ENCODE measurements at places on chromosomes 7 and 10.

GRCh38 chr10:91200314-91201212 lies 19.9 kb upstream of the PCGF5 start:
- DNase-seq: no peak

- DNase-seq: no peak
Observed at GRCh38 chr7:133359449-133359848, 106.6 kb downstream of the EXOC4 start.

GRCh38 chr7:154856733-154857132 lies 146.2 kb downstream of the PAXIP1 start:
- DNase-seq: no peak

DNA sequence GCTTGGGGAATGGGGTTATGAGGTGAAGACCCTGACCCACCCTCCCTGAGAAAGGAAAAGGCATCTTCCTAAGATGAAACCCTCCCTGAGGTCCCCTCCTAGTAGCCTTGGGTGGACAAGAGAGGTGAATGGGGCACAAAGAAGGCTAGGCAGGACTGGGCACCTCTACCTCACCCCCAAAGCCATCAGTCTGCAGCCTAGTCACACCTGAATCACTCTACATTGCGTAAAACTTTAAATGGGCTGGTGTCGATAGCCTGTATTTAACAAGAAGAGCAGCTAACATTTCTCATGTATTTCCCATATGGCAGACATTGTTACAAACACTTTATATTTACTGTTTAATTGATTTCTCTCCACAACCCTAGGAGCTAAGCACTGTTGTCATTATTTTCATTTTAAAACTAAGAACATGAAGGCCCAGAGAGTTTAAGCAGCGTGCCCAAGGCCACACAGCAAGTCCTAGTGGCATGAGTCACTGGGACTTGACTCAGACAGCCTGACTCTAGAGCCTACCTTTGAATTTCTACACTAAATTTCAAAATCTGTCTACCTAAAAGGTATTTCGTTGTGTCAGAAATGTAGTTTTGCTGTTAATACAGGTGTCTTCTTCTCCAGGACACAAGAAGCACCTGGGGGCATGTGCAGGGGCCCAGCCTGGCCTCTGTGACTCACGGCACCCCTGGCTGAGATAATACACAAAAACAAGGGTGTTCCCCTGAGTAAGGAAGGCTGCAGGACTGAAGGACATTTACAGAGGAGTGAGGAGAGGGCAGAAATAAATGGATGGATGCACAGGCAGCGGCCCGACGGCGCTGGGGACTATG lies 3.4 kb downstream of the AOC1 start:
- no peak for DNase-seq

DNA sequence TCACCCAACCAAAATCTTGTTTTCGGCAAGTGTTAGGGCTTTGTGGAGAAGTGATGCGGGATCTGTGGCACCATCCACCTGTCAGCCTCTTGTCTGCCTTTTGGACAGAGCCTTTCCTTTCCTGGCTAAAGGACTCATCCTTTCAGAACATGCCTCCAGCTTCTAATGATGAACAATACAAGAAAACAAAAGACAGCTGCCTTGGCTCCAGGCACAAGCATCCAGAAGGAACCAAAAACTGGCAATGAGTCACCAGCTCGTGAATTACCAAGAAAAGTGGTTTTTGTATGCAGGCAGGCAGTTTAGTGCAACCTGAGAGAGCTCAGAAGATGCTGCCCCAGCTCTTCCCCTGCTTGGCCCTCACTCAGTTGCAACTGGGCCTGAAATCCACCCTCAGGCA lies 84.6 kb upstream of the NAMPT start:
- no peak for DNase-seq

DNA sequence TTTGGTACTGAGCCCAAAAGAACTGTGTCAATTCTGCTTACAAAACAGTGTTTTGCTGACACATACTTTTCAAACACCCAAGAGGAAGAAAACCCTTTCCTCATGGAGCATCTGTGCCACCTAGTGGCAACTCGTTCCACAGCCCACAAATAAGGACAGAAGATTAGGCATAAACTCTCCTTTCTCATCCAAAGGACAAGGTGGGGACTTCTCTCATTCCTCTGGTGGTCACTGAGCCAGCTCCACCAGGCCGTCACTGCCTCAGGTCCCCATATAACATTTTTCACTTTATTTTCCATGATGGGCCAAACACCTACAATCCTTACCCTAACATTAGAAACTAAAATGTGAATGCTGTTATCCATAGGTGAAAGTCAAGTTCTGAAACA lies 76.9 kb downstream of the RNF216 start:
- DNase-seq: no peak

DNA sequence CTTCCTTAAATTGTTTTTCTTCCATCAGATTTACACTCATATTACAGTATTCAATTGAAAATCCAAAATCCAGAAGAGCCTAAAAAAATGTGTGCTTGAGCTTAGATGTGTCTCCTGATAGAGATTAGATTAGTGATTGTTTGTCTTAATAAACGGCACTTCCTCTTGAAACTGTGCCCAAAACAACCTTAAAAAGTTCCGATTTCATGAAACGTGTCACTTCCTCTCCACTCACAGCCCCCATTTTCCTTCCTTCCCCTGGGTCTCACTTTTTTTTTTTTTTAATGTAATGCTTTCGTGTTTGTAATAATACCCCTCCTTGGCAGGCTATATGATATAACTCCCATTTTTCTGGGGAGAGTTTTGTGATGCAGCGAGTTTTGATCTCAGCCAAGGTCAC lies 114.8 kb upstream of the ADO start:
- no peak for DNase-seq

DNA sequence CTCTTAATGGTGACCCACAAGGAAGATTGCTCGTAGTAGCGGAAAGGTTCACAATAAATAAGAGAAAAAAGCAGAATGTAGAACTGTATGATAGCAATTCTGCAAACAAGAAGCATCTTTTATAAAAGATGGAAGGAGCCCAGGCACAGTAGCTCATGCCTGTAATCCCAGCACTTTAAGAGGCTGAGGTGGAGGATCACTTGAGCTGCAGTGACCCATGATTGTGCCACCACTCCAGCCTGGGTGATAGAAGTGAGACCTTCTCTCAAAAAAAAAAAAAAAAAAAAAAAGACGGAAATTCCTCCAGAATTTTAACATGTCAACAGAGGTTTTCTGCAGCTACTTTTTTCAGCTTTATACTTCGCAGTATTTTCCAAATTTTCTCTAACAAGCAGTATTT lies 13.2 kb downstream of the GATAD1 start:
- no peak for DNase-seq

- no peak for DNase-seq
Observed at GRCh38 chr10:113740850-113741249, 10.6 kb upstream of the PLEKHS1 start.

DNA sequence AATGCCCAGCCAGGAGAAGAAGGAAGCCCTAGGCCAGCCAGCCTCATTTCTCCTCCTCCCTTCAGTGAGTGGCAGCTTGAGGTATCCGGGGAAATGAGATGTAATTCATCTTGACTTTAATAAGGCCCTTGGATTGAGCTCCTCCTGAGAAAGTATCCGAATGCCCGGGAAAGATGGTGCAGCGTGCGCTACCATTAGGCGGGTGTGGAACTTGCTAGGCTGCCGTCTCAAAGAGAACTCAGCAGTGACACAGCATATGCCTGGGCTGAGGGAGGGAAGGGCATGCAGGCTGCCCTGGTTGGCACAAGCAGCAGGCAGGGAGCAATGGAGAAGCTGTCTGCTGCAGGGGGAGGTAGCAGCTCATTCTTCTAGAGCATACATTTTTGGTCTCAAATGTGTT lies 659.8 kb upstream of the FOXK1 start:
- no peak for DNase-seq

DNA sequence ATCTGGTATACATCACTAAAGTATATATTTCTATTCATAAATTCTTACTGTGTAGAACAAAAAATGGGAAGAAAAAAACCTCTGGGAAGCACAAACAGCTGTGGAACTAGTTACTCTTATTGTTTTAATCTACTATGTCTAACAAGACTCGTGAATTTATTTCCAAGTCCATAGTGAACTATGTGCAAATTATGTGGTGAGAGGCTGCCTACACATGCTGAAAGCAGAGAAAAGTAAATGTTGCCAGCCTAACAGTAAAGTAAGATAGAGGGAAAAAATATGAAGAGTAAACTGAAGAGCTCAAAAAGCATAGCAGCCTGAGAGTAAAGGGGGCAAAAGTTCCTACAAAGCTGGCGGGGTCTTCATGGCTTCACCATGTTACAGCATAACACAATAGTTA lies 3.0 kb downstream of the GDI2 start:
- DNase-seq: no peak

- DNase-seq: no peak
Observed at GRCh38 chr10:60122190-60122589, 215.8 kb upstream of the CCDC6 start.

DNA sequence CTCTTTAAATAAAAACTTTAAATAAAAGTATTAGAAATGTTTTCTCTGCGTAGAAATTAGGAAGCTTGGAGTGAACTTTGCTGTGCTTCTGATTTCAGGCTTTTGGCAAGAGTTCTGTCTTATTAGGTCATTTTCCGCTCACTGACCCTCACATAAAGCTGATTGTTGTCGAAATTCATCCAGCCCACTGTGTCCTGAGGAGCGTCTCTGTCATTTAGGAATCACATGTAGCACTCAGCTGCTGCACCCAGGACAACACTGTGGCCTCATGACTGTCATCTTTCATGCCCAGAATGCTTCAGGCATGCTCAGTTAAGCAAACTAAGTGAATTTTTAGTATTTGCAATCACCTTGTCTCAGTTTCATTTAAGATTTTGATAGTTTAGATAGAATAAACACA lies 57.8 kb upstream of the MSRB2 start:
- no peak for DNase-seq

DNA sequence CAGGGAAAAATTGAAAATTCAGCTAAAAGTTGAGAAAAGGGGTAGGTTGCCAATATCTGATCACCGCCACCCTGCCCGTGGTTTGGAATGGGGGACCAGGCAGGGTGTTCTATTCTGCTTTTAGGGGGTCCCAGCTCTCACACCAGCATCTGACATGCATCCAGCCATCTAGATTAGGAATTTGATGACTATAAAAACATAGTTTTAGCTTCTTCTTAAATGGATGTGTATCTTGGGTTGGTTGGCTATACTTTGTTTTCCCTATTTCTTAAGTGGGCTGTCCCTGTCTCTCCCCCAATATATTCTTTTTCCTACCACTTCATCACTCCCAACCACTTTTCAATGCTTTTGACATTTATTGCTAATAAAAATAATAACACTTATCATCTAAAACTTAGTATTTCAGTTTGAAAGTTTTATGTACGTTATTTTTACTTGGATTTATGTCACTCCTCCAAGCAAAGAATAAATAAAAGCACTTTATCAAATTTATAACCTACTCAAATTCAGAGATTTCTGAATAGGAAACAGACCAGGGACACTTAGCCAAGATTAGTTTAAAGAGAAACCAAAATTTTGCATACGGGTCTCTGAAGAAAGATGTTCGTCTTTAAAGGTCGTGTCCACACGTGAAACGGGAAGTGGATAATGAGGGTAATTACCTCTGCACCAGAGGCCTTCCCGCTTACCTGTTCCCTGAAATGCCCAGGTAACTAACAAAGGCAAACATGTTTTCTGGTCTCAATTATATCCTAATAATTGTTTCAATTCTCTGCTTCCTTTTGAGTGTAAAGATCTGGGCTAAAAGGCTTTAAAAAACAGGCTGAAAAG lies 233.2 kb upstream of the AUTS2 start:
- no peak for DNase-seq

GRCh38 chr10:112801748-112802147 lies 148.3 kb upstream of the TCF7L2 start:
- DNase-seq: no peak

DNA sequence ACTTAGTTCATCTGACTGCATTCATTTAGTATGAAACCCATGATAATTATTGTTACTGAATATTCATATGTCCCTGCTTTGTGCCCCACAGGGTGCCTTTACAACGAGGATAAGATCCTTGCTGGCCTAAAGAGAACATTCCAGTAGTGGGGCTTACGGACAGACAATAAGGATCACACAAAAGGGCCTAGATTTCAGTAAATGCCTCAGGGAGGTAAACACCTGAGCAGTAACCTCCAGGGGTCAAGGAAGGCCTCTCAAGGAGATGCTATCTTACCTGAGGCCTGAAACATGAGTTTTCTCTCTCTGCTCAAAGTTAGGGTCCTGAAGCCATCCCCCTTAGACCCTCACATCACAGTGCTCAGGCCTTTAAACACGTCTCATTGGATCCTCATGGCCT lies 228.7 kb downstream of the TCF7L2 start:
- no peak for DNase-seq

- no peak for DNase-seq
Observed at GRCh38 chr7:111711426-111712065, 149.3 kb upstream of the IMMP2L start.

GRCh38 chr7:124310934-124311390 lies 278.1 kb upstream of the TMEM229A start:
- DNase-seq: no peak

DNA sequence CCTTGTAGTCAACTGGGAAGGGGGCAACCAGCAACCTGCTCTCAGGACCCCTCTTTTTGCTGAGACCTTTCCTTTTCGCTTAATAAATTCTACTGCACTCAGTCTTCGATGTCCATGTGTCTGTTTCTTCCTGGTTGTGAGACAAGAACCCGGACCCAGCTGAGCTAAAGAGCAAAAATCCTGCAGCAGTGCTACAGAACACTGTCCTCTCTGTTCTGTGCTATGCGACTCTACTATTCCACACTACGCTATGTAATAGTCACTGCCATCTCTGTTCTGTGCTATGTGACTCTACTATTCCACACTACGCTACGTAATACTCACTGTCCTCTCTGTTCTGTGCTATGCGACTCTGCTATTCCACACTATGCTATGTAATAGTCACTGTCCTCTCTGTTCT lies 34.3 kb downstream of the DIP2C start:
- no peak for DNase-seq

- no peak for DNase-seq
Observed at GRCh38 chr7:135697276-135698049, 30.5 kb downstream of the SLC13A4 start.

GRCh38 chr7:24653316-24654085 lies 80.2 kb downstream of the PALS2 start:
- DNase-seq: no peak

DNA sequence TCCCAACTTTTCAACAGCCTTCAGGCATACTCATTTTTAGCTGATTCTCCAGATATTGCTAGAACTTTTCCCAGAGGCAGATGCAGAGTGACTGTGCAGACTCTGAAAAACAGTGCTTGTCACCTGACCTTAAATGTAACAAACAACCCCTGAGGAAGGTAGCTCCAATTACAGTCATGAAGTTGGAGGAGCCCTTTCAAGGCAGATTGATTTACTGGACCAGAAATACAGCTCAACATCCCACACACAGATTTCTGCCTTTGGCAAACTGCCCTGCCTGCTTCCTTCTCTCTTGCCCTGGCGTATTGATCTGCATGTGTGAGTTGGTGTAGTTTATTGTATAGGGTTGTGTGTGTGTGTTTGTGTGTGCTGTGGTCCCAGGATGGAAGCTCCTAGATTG lies 38.5 kb downstream of the PYROXD2 start:
- DNase-seq: no peak

- DNase-seq: no peak
Observed at GRCh38 chr7:86760236-86760635, 116.5 kb downstream of the GRM3 start.
